ENCODE measurements at places on chromosomes 4 and X. TPM values are rescaled to one million over a fixed set of nuclear protein-coding genes. Genes with fewer than 3 reads are reported as not detected.

DNA sequence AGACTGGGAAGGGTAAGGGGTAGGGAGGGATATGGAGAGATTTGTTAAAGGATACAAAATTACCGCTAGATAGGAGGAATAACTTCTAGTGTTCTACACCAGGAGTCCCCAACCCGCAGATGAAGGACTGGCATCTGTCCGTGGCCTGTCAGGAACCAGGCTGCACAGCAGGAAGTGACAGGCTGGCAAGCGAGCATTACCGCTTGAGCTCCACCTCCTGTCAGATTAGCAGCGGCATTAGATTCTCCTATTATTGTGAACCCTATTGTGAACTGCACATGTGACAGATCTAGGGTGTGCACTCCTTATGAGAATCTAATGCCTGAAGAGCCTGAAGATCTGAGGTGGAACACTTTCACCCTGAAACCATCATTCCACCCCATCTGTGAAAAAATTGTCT lies 27.9 kb upstream of the BBS7 start:
- peak; percentile 10 for DNase-seq

PWWP3B gene
- total RNA-seq = 0.52 TPM

GRCh38 chr4:3434881-3435685 lies 6.7 kb upstream of the HGFAC start:
- peak; percentile 36 for DNase-seq

IL2RG gene
- 0.94 TPM for total RNA-seq

- no peak for DNase-seq
These were observed 340.4 kb downstream of the RPA4 start for GRCh38 chrX:97224148-97224547.

Measured in WTC11 (cell line).